Liver (tissue), 10 donors: ENCODE measurements at places on chromosomes 3 and 15. TPM values are rescaled to one million over a fixed set of nuclear protein-coding genes. Genes with fewer than 3 reads are reported as not detected.

Gene GOLGA6L7
- polyA plus RNA-seq: not detected

Gene EFHB
- polyA plus RNA-seq: 0.05 TPM

Gene GOLGA8O
- not detected for polyA plus RNA-seq

Gene CD47
- 23.4 TPM for polyA plus RNA-seq

Gene RYR3
- 0.01 TPM for polyA plus RNA-seq

Gene FOXB1
- polyA plus RNA-seq: not detected

Gene ALAS1
- 145 TPM for polyA plus RNA-seq

Gene KBTBD8
- polyA plus RNA-seq: 0.68 TPM

Gene SLC22A13
- not detected for polyA plus RNA-seq

Gene TGM5
- polyA plus RNA-seq: not detected

Gene CFAP100
- not detected for polyA plus RNA-seq
